ENCODE measurements at places on chromosomes 3 and 15. TPM values are rescaled to one million over a fixed set of nuclear protein-coding genes. Genes with fewer than 3 reads are reported as not detected.

DPPA2 gene
- total RNA-seq, result not detected

CHCHD6 gene
- total RNA-seq, result 6.7 TPM

IL1RAP gene
- 1.9 TPM for total RNA-seq

TLR9 gene
- total RNA-seq, result not detected

BBX gene
- total RNA-seq, result 30.3 TPM

SNTN gene
- total RNA-seq, result not detected

SAMD7 gene
- not detected for total RNA-seq

SERINC4 gene
- not detected for total RNA-seq

RLBP1 gene
- total RNA-seq, result not detected

LRRC34 gene
- 3.1 TPM for total RNA-seq

DOCK3 gene
- not detected for total RNA-seq

CDCP1 gene
- 0.13 TPM for total RNA-seq

NFKBIZ gene
- 6.8 TPM for total RNA-seq

MESP2 gene
- not detected for total RNA-seq

ISL2 gene
- total RNA-seq, result 0.90 TPM

PPARG gene
- 56.0 TPM for total RNA-seq

All from dermis microvascular lymphatic vessel endothelial cell (primary cell).